ENCODE measurements at places on chromosomes 16 and 17.

DNA sequence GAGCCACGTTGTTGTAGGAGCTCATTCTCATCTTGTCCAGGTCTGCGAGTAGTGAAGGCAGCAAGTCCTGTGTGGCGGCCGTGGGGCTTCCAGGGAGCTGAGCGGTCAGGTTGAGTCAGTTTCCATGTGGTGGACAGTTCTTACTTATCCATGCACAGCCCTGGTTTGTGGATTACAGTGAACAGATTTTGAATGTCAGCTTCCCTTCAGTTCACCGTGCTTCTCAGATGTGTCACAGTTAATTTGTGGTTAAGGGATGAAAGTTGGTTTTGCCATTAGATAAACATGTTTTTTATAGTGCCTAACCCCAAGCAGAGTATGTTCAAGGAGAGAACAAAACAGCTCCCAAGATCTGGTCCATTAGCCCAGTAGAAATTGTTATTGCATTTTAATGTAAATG is 103.1 kb downstream of the RPTOR start:
- peak; percentile 88 for DNase-seq

DNA sequence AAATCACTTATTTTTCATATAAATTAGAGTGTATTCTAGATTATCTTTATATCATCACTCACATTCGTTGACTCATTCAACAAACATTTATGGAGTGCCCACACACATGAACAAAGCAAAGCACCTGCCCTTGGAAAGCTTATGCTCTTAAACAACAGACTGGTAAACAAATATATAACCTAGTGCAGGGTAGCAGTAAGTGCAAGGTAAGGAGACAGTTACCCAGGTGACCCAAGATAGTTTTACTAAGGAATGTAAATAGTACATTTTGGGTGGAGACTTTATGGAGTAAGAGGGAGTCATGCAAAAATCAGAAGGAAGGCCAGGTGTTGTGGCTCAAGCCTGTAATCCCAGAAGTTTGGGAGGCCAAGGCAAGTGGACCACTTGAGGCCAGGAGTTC is 40.4 kb upstream of the HELZ start:
- no peak for DNase-seq

DNA sequence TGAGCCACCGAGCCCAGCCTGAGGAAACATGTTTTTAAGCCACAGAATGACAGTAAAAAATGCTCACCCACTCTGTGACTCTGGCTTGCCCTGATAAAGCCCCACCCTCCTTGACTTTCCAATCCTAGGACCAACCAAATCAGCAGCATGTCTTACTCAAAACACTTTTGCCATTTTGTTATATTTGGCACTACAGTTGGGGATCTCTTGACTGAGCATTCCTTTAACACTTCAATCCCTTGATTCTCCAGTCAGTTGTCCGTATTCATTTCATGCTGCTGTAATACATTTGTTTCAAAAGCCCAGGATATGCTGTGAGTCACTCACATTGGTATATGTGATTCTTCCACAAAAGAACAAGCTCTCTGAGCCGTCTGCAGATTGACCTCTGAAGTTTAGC is 8.2 kb downstream of the MYH3 start:
- peak; percentile 29 for DNase-seq

- peak; percentile 16 for DNase-seq
These were observed 43.0 kb upstream of the MYOCD start for GRCh38 chr17:12622726-12623125.

- DNase-seq = no peak
These were observed 2286.4 kb downstream of the TP53TG3F start for GRCh38 chr16:35745821-35746248.

GRCh38 chr16:22424161-22424937 is 49.9 kb upstream of the CDR2 start:
- DNase-seq = peak; percentile 82

GRCh38 chr16:56558024-56558747 is 6.7 kb upstream of the MT4 start:
- peak; percentile 65 for DNase-seq

DNA sequence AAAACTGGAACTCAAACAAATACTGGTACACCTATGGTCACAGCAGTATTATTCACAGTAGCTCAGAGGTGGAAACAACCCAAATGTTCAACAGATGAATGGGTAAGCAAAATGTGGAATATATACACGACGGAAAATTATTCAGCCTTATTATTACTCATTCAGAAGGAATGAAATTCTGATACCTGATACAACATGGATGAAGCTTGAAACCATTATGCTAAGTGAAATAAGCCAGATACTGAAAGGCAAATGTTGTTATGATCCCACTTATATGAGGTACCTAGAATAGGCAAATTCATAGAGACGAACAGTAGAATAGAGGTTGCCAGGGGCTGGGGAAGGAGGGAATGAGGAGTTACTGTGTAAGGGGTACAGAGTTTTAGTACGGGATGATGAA is 27.1 kb upstream of the MYLK3 start:
- no peak for DNase-seq

- peak; percentile 44 for DNase-seq
These were observed 82.6 kb downstream of the DYNLRB2 start for GRCh38 chr16:80623376-80623775.

- peak; percentile 12 for DNase-seq
These were observed 10.9 kb upstream of the CCL8 start for GRCh38 chr17:34308371-34308770.

DNA sequence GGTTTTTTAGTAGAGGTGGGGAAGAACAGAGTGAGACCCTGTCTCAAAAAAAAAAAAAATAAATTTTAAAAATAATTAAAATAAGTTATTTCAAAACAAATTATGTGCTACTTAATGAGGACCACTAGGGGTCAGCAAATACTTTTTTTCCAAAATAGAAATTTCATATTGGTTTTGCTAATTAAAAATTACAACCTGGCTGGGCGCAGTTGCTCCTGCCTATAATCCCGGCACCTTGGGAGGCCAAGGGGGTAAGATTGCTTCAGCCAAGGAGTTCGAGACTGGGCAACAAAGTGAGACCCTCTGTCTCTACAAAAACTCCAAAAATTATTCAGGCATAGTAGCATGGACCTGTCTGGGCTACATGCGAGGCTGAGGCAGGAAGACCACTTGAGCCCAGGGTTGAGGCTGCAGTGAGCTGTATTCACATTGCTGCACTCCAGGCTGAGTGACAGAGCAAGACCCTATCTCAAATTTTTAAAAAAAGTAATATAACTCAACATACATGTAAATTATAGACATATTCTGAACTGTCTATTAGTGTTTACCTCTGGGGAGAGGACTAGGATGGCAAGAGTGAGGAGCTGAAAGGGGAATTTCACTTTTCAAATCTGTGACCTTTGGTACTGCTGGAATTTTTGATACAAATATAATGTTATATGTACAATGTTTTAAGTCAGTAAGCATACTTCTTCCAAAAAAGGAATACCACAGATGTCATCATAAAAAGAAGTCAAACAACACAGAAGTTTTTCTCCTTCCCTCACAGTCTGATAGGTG is 8.1 kb downstream of the MEIOB start:
- DNase-seq = peak; percentile 53

DNA sequence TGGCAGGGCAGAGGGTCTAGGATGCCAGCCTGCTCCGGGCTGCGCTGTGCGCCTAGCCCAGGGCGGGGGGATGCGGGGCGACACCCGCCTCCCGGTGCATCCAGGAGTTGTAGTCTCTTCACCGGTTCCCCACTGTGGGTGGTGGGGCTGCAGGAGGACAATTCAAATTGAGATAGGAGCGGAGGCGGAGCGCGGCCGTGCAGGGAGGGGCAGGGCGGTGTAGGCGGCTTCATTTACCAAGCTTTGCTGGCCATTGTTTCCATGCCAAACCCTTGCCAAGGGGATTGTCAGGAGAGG is 2047.4 kb downstream of the TP53TG3F start:
- no peak for DNase-seq

GRCh38 chr16:70746708-70747424 is 54.1 kb downstream of the VAC14 start:
- peak; percentile 86 for DNase-seq

DNA sequence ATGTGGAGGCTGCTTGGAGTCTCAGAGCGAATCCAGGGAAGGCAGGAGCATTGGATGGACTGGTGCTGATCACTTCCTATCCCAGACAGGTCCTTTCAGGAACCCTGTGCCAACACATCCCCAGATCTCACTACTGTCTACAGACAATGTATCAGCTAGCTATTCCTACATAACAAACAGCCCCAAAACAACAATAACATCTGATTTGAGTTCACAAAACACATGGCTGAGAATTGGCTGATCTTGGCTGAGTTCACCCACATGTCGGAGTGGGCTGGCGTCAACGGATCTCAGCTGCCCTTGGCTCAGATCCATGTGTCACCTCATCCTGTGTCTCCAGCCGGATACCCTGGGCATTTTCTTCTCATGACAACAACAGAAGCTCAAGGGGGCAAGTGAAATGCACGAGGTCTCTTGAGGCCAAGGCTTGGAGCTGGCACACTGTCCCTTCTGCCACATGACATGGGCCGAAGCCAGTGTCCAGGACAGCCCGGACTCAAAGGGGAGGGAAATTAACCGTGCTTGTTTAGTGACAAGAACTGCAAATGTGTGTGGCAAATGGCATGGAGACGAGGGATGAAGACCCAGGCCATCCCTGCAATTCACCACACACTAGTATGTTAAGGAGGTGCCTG is 18.7 kb downstream of the SNX20 start:
- no peak for DNase-seq
